Neuronal stem cell (in vitro differentiated cells): ENCODE measurements at places on chromosomes 13 and 19.

- DNase-seq = no peak
These were observed 76.2 kb upstream of the ARHGEF7 start for GRCh38 chr13:111038887-111039286.

DNA sequence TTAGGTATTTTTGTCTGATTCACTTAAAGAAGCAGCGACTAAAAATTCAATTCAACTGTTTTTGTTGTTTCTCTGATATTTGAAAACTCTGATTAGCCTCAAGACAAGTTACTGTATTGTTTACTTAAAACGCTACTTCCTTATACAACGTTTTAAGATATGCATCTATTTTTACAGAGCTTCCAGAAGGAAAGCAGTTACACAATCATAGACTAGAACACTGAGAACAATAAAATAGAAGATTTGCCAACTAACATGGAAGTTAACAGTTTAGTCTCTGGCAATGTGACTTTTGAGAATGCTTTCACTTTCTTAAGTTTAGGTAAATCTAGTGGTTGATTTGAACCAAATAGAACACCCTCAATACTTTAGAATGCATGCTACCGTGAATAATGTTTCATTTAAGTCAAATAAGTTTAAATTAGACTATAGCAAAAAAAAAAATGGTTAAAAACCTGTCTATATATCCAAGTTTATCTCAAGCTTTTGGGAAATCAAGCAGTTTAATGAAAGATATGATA lies 614.8 kb downstream of the DACH1 start:
- DNase-seq = no peak

DNA sequence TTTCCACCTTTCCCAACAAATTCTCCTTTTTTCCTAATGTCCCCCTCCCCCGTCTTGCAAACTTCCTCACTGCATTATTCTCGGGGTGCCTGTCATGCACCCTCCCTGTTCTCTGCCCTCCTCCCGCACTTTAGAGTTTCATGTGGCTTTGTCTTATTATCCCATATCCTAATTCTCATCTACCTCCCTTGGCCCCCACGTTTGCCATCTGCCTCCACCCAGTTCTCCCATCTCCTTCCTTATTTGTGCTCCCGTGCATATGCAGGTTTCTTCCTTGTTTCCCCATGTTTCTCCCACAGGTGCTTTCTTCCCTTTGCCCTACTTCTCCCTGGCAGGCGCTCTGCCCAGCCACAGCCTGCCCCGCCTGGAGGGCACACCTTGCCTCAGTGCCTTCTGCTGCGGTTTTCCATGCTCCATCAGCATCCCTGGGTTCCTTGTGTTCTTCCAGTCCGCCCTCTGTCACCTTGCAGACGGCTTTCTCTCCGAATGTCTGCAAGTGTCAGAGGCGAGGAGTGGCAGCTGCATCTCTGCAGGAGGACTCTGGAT lies 1.5 kb downstream of the SPATA13 start:
- no peak for DNase-seq

GRCh38 chr19:16280306-16280705 lies 44.3 kb upstream of the KLF2 start:
- no peak for DNase-seq

DNA sequence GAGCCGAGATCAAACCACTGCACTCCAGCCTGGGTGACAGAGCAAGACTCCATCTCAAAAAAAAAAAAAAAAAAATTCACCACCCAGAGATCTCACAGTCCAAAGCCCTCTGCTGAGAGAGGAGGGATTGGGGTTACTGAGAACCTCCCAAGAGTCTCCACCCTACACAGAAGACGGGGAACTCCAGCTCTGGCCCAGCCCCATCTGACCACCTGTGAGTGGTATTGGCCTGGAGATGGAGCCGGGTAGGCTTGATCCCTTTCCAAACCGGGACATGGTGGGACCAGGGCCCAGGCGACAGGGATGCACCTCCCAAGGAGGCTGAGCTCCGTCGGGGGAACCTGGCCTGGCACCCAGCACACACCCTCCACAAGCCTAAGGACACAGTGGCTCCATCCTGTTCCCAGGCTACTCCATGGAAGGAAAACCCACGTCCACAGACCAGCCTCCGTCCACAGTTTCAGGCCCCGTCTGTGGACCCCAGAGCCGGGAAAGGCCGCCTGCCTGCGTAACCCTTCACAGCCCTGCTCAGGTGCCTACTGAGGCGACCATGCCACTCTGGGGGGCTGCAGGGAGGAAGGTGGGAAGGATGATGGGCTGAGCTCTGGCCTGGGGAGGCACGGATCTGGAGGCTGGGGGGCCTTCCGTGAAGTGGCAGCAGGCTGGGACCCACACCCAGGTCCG lies 1.8 kb downstream of the TMEM259 start:
- DNase-seq = no peak

DNA sequence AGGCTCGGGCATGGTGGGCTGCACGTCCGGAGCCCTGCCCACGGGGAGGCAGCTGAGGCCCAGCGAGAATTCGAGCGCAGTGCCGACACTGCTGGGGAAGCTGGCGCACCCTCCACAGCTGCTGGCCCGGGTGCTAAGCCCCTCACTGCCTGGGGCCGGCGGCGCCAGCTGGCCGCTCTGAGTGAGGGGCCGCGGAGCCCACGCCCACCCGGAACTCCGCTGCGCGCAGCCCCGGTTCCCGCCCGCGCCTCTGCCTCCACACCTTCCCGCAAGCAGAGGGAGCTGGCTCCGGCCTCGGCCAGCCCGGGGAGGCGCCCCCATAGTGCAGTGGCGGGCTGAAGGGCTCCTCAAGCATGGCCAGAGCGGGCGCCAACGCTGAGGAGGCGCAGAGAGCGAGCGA lies 2080.4 kb downstream of the PCDH9 start:
- DNase-seq = no peak

- no peak for DNase-seq
These were observed 1.1 kb downstream of the RPL36 start for GRCh38 chr19:5690955-5691821.

DNA sequence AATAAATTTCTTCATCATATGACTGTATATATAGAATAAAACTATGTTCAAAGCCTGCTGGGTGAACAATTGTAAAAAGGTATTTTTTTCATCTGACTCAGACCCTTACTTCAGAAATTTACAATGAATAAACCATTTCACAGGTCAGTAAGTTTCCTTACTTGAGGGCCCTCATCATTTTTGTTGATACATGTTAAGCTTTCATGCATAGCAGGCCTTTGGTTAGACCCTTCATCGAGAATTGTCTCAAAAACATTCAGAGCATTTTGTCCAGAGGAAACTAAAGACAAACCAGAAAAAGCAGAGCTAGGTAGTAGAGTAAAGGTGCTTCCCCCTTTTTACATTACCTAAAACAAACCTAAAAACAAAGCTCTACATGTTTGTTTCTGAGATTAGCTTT lies 46.2 kb downstream of the FNDC3A start:
- no peak for DNase-seq

GRCh38 chr19:56324436-56324835 lies 9.8 kb upstream of the ZSCAN5A start:
- DNase-seq = no peak

- no peak for DNase-seq
These were observed 2689.7 kb downstream of the PCDH9 start for GRCh38 chr13:64540468-64540867.

DNA sequence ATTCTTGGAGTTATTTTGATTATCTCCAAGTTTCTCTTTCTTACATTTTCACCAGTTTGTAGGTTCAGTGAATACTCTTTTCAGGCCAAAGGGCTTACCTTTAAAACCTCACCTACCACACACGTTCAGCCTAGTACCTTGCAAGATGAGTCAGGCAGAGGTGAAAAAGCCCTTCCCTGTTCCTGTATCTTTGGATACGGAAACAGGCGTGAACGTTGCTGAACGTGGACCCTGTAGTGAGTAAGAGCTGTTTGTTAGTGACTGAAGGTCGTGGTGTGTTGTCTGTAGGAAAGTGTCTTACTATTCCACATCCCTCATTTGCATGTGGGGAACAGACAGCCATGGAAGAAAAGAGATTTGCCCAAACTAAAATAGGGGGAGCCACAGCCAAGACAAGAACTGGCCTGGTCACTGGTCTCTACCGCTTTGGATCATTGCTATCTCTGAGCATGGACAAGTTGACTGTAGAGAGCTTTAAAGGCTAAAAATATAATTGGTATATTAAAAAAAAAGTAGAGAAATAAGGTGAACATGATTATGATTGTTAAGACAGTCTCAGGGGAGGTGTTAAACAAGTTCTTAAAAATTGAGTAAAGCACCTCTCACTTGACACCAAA lies 3.5 kb downstream of the CEBPG start:
- no peak for DNase-seq

- no peak for DNase-seq
These were observed 583 bp downstream of the FGF14 start for GRCh38 chr13:102401265-102401664.

GRCh38 chr13:31980830-31981229 lies 50.7 kb upstream of the FRY start:
- no peak for DNase-seq

GRCh38 chr13:50911081-50911631 lies 1.6 kb downstream of the RNASEH2B start:
- peak; percentile 15 for DNase-seq

DNA sequence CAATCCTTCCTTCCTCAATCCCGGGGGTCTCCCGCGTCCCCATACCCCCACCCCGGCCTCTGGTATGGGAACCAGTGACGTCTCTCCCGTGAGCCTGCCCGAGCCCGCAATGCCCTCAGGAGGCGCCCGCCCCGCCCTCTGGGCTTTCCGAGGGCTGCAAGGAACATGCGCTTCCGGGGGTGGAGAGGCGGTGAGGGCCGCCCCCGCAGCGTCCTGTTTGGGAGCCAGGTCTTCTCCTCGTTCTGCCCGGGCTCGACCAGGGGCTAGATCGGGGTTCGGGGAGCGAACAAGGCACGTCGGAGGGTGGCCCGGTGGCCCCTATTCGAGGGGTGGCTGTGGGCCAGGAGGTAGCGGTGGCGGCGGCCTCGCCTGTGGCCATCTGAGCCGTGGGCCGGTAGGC lies 6.6 kb upstream of the TEX101 start:
- DNase-seq = no peak

- DNase-seq = no peak
These were observed 67.1 kb downstream of the KDM4B start for GRCh38 chr19:5035793-5036697.

GRCh38 chr19:18202778-18203407 lies 949 bp downstream of the RAB3A start:
- no peak for DNase-seq

GRCh38 chr13:49020328-49020727 lies 44.6 kb downstream of the FNDC3A start:
- no peak for DNase-seq

DNA sequence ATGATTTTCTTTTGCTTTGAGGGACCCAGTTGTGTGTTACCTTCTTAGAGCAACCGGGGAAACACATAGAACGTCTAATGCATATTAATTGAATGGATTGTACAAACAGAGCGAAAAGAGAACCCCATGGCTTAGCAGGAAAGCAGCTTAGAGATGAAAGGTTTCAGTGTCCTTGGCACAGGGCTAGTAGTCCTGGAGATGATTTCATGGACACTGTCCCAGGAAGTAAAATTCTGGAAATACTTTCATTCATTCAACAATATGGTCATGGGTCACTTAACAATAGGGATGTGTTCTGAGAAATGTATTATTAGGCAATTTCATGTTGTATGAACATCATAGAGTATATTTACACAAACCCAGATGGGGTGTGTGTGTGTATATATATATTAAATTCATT lies 9.7 kb upstream of the FUT2 start:
- no peak for DNase-seq

GRCh38 chr19:49741210-49741844 lies 21.8 kb downstream of the TSKS start:
- no peak for DNase-seq

DNA sequence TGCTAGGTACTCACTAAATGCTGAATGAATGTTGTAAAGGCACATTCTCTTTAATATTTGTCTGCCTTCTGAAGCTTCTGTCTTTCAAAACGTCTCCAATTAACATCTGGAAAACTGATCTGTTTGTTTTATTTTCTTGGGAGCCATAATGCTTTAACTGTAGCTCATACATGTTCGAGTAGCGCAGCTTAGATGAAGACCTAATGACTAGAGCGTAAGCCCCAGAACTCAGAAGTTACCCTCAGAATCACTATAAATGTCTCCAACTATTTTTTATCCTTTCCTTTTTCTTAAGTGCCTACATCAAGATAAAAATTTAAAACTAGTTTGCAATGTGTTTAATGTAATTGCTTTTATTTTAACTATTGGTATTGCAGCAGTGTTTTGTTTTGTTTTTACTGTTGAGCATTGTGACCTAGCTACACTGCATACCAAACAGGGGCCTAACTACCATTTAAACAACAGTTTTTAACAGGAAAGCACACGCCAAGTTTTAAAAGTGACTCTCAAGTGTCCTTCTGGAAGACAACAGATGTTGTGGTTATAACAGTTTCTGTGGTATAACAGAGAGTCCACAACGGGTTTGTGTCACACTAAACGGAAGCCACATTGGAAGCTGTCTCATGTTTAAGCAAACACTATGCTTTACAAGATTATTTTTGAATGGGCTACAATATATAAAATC lies 42.0 kb downstream of the MRPL57 start:
- DNase-seq = no peak

DNA sequence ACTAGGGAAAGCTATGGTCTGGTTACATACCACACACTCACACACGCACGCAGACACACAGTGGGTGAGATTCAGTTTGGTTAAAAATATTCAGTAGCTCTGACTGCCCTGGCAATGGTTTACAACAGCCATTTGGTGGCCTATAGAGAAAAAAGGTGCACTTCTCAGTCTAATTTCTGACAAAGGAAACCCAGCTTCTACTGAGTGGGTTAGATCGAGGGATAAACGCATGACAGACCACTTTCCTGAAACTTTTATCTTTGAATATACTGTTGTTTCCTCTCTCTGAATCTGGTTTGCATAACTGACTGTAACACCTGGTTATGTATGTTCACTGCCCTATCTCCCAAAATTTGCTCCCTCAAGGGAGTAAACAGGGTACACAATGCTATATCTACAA lies 2.5 kb downstream of the LIG4 start:
- DNase-seq = no peak

GRCh38 chr19:33799476-33799875 lies 2.8 kb downstream of the KCTD15 start:
- no peak for DNase-seq

GRCh38 chr13:94997126-94997525 lies 284.8 kb upstream of the SOX21 start:
- no peak for DNase-seq

- DNase-seq = peak; percentile 72
These were observed 740 bp downstream of the WDFY2 start for GRCh38 chr13:51584731-51585672.

GRCh38 chr13:105436943-105437342 lies 1098.5 kb downstream of the EFNB2 start:
- no peak for DNase-seq

DNA sequence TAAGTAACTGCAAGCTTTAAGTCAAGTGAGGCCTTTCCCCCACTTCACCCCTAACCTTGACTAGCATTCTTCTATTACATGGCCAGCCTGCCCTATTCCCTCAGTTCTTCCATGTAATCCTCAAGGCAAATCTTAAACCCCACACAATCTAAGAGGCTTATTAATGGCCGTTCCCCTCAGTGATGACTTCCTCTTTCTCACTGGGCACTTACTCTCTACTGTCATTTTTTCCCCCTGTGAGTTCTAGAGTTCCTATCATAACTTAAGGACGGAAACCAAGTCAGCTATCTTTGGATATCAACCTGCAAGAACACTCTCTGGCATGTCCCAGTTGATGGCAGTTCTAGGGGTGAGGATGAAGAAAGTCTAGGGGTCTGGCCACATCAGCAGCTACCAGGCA lies 131.2 kb downstream of the DCLK1 start:
- DNase-seq = no peak
